ENCODE measurements at places on chromosomes 2 and 18.

DNA sequence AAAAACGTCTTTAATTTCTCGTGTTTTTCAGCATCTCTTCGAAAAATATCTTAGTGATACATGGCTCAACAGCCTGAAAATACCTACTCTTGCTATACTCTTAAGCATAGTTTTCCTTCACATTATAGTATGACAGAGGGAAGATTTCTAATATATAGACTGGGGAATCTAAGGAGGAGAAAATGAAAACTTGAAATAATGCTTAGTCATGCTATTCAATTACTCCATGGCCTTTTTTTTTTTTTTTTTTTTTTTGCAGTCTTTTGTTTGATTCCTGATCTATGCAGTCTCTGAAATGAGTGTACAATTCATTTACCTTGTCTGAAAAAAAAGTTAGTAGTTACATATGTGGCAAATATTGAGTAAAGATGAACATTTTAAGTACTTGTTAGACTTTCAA lies 337.8 kb downstream of the ARHGAP15 start:
- no peak for DNase-seq

DNA sequence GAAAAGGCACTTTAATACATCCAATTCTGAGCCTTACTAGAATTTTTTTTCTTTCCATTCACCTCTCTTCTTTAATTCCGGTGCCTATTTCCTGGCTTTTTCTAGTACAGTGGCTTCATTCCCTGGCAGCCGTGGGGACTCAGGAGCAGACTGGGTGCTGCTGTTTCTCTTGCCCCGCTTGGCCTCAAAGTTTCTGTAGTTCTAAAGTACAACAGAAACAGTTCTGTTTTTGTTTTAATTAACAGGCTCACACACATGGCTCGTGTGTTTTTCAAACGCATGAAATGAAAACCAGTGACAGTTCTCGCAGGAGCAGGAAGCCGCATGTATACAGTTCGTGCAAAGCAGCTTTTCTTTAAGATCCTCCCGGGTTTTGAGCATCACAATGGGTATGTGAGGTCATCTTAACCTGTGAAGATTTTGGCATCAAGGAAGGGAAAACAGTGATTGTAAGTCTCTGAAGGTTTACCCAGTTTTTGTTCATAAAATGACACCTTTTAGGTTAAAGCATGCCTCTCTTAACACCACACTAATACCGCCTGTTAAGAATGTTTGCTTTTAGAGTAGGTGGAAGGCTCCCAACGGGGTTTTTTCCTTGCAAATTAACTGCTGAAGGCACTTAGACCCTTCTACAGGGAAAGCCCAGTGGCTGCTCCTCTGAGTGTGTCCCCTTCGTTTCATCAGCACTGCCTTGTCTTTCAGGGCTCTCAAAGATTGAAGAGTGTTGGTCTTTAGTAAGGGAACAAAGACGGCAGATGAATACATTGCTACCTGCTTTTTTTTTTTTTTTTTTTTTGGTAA lies 5.8 kb downstream of the FZD7 start:
- DNase-seq, result no peak

- no peak for DNase-seq
Measured at GRCh38 chr2:143801561-143801960, 672.3 kb downstream of the ARHGAP15 start.

DNA sequence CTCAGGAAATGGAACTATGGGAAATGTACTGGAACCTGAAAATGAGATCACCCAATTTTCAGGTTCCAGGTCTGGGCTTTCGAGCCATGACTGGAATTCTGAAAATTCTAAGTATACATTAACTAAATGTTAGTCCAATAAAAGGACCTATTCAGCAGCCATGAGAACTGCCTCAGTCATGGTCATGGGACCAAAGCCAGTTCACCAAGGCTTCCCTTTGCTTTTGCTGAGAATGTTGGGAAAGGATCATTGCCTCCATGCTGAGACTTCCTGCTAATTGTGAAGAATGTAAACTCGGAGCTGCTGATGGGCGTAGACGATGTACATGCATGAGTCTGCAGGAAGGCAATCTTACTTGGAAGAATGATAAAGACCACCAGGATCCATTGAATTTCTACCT lies 624.4 kb upstream of the SOX11 start:
- no peak for DNase-seq

- no peak for DNase-seq
Measured at GRCh38 chr2:21234001-21234400, 110.2 kb downstream of the TDRD15 start.

GRCh38 chr2:63650756-63651155 lies 62.0 kb downstream of the MDH1 start:
- no peak for DNase-seq

DNA sequence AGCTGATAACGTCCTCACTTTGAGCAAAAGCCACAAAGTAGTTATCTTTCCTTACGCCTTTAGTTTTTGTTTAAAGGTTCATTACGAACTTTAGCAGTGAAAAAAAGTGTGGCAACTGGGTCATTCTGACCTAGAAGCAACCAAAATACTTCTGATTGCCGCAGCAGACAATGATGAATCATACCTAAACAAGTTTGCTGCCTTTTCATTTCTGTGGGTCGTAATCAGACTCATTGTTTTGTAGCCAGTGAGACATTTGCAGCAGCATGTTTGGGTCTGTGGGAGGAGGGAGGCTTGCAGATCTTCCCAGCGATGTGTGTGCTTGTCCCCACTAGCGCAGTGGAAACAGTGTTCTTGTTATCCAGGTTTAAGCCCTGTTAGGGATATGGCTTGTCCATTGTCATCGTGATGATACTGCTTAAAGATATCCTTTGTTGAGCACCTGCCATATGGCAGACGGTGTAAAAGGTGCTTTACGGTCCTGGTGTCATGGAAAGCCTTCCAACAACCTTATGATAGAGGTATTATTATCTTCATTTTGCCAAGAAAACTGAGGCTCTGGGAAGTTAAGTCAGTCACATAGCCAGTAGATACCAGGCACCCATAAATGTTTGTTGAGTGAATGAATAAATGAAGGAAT lies 1.3 kb upstream of the GREB1 start:
- no peak for DNase-seq

DNA sequence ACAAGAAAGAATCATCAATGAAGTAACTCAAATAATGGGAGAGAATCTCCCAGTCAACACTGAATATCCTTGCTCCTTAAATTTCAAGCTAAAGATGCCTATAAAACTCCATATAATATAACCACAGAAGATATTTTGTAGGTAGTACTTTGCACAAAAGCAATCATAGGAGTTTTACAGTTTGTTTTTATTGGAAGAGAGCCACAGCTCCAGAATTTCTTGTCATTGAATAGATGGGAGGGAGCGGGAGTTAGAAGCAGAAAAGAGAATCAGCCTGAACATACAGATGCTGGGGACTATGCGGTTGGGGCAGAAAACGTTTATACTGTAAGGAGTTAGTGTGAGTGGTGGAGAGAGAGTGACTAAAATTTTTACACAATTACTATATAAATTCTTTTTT lies 18.3 kb upstream of the SMAD4 start:
- DNase-seq, result no peak

All from cortex of kidney (tissue), 1 donor.